ENCODE measurements at places on chromosomes 6 and 20. TPM values are rescaled to one million over a fixed set of nuclear protein-coding genes. Genes with fewer than 3 reads are reported as not detected.

GRCh38 chr6:32886681-32887383 lies 32.8 kb downstream of the PSMB9 start:
- DNase-seq: no peak

- no peak for DNase-seq
Observed at GRCh38 chr6:8075704-8076103, 11.5 kb upstream of the BLOC1S5 start.

GRCh38 chr6:68194846-68195478 lies 440.1 kb upstream of the ADGRB3 start:
- DNase-seq: no peak

The PACSIN1 gene
- under 0.01 TPM for total RNA-seq

DNA sequence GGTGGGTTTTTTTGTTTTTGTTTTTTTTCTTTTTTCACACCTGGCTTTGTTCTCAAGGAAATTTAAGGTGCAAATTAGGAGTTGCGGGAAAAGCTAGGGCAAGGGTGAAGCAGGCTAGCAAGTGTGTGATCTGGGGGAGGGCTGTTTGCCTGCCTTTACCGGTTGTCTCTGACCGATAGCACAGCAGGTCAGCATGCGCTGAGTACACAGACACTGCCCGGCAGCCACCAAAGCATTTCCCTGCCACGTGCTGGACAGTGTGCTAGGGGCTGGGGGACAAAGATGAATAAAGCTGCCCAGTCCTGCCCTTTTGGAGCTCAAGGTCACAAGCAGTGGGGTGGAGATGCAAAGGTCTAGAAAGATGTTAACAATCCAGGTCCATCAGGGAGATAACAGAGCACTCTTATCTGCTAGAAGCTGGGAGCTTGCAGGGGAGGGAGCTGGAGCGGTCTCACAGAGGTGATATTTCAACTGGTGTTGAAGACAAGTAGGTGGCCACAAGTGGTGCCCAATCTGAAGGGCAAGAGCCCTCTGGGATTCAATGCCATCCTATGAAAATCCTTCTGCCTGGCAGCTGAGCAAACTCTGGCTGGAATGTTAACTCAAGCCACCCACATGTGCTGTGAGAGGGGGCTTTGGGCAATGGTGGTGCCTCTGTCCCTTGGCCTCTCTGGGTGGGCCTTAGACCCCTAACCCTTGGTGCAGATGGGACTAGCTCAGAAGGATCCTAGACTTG lies 24.5 kb downstream of the TTBK1 start:
- peak; percentile 75 for DNase-seq

The MUC21 gene
- total RNA-seq: 1.7 TPM

GRCh38 chr6:20948556-20948955 lies 414.3 kb downstream of the CDKAL1 start:
- no peak for DNase-seq

The OPRM1 gene
- not detected for total RNA-seq

DNA sequence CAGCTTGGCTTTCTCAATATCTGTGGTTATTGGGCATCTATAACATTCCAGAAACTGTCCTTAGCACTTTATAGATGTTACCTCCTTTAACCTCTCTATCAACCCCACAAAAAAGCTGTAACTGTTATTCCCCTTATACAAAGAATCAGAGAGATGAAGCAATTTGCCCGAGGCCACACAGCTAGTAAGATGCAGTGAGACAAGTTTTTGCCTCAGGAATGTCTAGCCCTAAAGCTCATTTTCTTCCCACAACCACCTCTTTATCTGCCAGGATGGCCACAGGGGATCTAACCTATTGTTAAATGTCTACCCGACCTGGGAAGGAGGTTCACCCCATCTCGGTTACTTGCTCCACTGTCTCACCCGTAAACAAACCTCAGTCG lies 31.9 kb upstream of the TCP11 start:
- no peak for DNase-seq

- no peak for DNase-seq
Observed at GRCh38 chr6:169171016-169171415, 82.6 kb downstream of the THBS2 start.

The SAMD3 gene
- total RNA-seq: 4.2 TPM

Measured in stomach (tissue), 19 donors.